ENCODE measurements at places on chromosomes 16 and 17.

DNA sequence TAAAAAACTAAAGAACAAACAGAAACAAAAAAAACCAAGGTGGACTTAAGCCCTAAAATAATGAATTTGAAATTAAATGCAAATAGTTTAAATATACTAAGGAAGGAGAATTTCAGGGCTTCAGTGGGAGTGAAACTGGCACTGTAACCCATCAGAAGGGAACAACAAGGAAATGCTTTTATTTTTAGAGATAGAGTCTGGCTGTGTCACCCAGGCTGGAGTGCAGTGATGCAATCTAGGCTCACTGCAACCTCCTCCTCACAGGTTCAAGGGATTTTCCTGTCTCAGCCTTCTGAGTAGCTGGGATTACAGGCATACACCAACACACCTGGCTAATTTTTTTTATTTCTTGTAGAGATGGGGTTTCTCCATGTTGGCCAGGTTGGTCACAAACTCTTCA is 625.2 kb upstream of the CDH8 start:
- DNase-seq, result no peak

DNA sequence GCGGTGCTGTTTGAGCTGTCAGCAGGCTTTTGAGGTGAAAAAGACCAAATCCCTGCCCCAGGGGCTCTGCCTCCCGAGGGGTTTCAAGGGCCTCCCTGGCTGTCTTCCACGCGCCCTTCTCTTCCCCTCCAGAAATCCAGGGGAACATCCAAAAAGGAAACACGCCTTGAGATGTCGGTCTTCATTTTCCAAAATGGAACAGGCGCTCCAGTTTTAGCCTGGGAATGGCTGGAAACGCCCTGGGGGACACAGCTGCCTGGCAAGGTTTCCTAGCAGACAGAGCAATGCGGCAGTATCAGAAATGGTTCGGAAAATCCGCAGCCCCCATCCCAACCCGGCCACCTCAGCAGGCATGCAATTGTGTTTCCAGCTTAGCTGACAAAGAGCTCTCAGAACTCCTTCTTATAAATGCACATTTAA is 16.6 kb upstream of the LITAF start:
- DNase-seq, result no peak

GRCh38 chr17:68390888-68391545 is 66.3 kb downstream of the WIPI1 start:
- DNase-seq, result peak; percentile 30

DNA sequence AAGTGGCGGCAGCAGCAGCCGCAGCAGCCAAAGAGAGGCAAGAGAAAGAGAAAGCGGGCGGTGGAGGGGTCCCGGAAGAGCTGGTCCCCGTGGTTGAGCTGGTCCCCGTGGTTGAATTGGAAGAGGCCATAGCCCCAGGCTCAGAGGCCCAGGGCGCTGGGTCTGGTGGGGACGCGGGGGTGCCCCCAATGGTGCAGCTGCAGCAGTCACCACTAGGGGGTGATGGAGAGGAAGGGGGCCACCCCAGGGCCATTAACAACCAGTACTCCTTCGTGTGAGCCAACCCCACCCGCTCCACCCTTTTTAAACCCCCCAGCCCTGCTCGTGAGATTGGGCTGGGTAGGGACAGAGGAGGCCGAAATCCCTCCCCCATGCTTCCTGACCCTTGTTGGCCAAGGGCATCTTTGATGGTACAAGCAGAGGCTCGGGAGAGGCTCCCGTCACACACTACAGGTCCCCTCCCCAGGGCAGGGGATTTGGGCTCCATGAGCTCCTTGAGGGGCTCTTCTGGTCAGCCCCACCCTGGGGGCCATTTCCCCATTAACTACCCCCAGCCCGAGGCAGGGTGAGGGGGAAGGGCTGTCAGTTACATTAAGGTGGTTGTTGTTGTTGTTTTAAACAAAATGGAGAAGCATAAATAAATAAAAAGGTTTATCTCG is 4.6 kb upstream of the ATP2A1 start:
- DNase-seq, result peak; percentile 77

DNA sequence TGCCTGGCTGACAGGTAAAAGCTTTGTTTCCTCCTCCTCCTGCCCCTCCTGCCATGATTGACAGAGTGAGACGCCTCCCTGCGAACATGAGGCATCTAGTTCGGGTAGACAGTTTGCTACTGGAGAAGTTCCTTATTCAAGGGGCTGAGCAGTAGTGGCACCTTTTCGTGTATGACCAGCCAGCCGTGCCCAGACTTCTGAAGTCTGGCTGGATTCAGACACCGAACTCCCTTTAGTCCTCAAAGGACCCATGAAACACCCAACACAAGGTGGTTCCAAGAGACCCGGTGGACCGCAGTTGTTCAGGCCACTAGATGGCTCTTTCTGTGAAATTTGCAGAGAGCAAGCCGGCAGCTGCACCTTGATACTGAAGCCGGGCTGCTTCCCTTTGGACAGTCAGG is 192.8 kb downstream of the XYLT1 start:
- DNase-seq, result no peak

DNA sequence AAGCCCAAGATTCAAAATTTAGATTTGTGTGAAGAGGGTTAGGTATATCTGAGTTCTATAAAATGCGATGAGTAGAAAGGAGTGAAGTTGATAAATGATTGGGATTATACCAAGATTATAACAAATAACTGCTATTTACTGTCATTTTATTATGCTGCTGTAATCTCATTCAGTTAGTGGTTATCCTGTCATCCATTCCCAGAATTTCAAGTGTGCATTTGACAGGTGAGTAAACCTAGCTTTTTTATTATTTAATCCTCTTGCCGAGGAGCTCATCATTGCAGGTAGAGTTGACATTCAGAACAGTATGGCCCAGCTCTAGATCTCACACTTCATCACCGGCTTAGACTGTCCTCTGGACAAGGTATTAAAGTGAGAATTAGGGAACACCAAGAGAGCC is 1146.2 kb downstream of the CDH11 start:
- DNase-seq, result no peak

DNA sequence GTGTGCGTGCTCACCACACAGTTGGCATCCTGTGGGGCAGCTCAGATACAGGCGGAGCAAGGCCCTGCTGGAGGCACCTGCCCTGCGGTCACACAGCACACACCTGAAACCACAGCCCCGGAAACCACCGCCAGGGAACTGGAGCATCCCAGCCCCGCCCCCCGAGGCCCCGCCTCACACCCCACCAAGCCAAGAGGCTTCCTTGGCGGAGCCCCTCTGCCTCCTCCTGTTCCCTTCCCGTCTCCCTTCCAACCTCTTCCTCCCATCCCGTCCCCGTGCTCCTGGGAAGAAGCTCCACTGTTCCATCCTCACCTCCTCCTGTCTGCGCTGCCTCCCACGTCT is 205.5 kb downstream of the NTN1 start:
- no peak for DNase-seq

DNA sequence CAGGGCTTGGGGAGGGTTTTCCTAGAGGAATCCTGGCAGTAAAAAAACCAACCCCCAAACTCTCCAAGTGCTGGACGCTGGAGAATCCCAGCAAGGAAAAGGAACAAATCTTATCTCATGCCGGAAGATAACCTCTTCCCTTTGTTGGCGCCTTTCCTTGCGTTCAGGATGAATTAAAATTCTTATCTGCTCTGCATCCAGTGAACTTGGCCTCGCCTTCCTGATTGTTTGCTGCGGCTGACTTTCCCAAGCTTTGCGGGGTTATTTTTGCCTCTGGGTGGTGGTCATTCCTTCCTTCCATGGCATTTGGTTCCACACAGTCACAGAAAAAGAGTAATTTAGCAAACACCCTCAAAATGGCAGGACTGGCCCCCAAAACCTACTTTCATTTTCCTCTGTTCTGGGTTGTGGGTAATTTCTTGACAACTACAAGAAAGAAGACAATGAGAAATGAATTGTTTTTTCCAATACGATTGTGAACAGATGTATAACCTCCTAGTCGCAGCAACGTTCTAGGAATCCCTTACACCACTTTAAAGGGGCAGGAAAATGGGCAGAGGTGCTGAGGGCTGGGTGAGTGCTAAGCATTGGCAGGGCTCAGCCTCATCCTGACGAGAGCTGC is 77.8 kb downstream of the MRC2 start:
- DNase-seq, result no peak

GRCh38 chr17:78852709-78853121 is 12.1 kb upstream of the USP36 start:
- no peak for DNase-seq

DNA sequence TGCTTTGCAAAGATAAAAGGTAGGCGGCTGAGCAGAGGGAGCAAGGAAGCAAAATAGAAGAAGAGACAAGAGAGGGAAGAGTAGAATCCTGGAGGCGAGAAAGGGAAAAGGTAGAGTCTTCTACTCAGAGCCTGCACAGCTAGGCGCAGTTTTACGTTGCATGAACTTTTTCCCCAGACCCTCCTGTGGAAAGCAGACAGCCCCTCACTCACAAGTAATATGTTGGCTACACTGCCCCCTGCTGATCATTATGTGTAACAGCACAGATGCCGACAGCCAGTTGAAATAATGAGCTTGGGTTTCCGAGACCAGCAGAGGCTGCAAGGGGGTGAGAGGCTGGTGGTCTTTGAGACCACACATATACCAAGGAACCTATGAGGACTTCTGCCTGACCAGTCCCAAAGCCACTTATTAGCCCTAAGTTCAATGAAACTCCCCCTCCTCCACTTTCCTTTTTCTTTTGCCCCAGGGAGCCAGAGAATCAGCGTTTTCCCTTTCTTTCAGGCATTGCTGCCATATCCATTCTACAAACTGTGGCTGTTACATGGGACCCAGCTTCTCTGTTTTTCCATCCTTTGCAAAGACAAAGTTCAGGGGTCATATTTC is 22.5 kb upstream of the CMTR2 start:
- peak; percentile 43 for DNase-seq

DNA sequence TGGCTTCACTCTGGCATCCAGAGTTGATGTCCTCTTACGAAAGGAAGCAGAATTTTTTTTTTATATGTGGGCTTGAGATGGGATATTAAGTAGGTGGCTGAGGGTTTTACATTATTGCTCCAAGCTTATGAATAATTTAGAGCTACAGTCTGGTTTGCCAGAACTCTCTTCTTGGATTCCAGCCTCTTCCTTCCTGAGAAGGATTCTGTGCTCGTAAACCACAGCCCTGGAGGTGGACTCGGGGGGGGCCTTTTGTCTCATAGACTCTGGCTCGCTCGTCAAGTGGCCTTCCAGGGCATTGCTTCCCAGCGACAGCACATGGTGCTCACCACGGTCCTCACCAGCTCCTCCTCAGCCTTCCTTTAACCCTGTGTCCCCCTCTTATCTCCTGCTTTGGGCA is 43.2 kb downstream of the TMEM11 start:
- no peak for DNase-seq

Measured in AG20443 (cell line).